ENCODE measurements at places on chromosomes 1 and 21.
A peak's percentile ranks its signal among the peaks of the same experiment; 100 is the strongest.

- DNase-seq, result no peak
These were observed 37.3 kb upstream of the HTR1D start for GRCh38 chr1:23254584-23254983.

DNA sequence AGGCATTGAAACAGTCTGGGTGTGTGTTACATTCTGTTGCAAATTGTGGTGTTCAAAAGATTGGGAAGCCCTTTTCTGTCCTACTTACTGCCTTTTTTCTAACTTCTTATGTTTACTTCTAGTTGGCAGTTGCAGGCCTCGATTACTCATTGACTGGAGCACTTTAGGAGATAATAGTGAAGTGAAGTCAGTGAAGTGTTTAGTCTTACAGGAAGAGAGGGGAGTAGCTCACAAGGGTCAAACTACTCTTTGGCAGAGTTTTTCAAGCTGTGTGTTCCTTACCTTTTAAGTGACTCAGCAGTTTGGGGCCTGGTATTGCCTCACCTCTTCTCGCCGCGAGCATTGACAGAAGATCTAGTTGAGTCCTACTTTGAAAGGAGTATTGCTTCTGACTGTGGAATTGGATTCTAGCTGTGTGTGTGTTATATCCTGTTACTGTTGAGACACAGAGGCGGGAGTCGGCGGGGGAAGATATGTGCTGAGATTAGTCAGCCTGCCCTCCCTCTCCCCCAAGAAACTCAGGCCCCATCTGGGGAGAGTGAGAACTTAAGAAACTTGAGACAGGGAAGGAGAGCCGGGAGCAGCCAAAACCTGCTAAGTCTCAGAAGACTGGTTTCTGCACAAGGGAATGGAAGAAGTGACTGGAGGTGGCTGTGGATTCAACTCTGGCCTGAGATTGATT, 19.3 kb downstream of the AHCYL1 start:
- peak; percentile 39 for DNase-seq

DNA sequence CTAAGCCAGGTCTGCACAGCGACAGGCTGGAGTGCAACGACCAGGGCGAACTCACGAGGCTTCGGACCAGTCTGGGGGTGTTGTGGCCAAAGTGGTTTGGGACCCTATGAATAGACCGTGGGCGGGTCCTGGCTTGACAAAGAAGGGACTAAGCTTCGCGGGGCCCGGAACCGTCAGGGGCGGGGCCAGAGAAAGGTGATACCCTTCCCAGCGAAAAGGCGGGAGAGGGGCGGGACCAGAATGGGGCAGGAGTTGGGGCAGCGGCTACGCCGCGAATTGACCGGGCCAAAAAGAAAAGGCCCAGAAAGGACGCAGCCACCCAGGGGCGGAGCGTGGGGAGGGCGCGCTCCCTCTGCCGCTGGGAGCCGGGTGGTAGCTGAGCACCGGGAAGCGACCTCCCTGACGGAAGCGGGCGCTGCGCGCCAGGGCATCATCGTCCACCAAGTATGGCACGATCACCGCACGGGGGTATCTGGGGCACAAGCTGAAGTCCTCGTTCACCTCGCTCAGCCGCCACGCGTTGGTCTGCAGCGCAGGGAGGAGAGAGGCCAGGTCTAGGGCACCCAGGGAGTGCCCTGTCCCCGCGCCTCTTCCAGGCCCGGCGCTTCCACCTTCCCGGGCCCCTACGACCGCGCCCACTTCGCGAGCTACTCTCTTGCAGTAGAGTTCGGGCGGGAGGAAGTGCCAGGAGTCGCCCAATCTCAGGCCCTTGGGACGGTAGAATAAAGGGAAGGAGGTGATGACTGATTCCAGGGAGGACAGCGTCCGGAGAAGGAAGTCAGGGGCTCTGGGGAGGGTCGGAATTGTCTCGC, 6.7 kb upstream of the FAM167B start:
- peak; percentile 66 for DNase-seq

GRCh38 chr21:44647222-44647552, 973 bp downstream of the KRTAP10-11 start:
- no peak for DNase-seq

DNA sequence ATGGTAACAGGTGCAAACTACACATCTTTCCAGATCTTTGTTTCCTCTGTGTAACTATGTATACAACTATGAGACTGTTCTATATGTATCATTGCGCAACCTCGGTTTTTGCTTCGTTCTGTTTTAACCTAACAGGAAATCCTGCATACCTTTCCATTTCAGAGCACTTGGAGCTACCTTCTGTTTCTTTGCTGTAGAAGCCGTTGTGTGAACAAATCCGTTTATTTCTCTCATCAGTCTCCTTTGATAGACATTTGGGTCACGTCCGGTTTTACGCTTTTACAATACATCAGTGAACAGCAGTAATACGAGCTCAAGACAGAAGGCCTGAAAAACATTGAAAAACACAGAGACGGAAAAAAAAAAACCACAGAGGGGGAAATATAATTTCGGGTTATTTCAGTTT, 10.5 kb downstream of the ATP5IF1 start:
- DNase-seq, result peak; percentile 35

DNA sequence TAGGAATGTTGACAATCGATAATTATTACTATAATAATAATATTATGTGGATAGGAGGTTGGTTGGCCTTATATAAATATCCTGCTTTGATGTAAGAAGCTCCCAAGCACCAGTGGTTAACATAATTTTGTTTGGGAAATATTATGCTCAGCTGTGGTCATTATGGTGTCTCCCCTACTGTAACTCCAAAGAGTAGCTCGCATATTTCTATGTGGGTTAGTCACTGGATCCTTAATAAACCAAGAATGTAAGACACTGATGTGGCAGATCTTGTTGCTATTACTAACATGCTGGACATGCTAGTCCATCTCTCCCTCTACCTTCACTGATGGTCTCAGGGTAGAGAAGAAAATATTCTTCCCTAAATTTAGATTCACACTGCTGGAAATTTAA, 79.2 kb upstream of the RALGPS2 start:
- DNase-seq, result no peak

- DNase-seq, result no peak
These were observed 426.7 kb downstream of the KCNT2 start for GRCh38 chr1:196181594-196181878.

- peak; percentile 90 for DNase-seq
These were observed at the start of gene XKR8 for GRCh38 chr1:27959792-27960603. XKR8 (plus strand) TSS chr1:27959973; CDS start chr1:27960070, 97 bp downstream.

DNA sequence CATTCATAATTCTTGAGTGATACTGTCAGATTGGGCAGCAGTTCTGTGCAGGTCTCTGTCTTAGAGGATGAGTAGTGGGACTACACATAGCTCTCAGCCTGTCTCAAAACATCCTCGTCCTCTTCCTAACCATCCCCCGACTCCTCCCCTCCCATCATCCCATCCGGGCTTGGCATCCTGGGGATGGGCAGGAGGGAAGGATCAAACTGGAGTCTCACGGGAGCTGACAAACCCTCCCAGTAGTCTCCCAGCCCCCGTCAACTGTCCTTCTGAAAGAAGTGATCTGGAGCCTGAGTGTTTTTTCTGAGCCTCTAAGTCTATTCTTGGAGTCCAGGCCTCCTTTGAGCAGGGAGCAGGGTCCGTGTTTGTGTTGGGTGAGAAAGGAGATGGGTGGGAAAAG, 102.0 kb downstream of the PAX7 start:
- no peak for DNase-seq

All from activated T-cell treated with anti-CD3 and anti-CD28 coated beads, Interleukin-2, amount 50 U/mL, for 72 hours (primary cell).